CD4-positive, alpha-beta T cell treated with Interleukin-1 beta for 1 hour (primary cell): ENCODE measurements at places on chromosomes 16 and 17.

- DNase-seq: no peak
Observed at GRCh38 chr17:42579794-42580551, 2.4 kb upstream of the PSMC3IP start.

GRCh38 chr17:21160401-21160800 lies 33.6 kb downstream of the DHRS7B start:
- DNase-seq: no peak

- no peak for DNase-seq
Observed at GRCh38 chr17:39974433-39974832, 6.2 kb upstream of the PSMD3 start.

DNA sequence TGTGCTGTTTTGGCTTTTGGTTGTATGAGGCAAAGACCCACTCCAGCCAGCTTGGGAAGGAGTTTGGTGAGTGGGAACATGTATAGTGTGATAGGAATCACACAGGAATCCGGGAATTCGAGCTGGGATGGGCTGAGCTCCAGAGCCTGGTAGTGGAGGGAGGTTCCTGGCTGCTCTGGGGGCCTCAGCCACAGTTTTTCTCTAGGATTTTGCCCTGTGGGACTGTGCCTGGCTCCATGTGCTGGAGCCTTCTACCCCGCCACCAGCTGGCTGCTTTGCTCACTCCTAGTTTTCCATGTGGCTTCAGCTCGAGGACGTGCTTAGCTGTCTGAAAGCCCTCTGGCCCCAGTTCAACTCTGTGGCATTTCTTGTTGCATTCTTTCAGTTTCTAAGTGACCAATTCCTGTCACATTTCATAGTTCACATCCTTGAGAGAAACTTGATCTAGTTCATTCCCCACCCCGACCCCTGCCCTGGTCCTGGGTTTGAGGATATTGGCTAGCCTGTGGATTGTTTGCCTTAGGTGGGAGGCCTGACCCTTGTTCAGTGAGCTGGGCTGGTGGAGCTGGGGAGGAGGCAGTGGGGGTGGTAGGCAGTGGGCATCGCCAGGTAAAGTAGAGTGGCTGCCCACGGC lies 5.0 kb downstream of the SEC14L1 start:
- peak; percentile 13 for DNase-seq

DNA sequence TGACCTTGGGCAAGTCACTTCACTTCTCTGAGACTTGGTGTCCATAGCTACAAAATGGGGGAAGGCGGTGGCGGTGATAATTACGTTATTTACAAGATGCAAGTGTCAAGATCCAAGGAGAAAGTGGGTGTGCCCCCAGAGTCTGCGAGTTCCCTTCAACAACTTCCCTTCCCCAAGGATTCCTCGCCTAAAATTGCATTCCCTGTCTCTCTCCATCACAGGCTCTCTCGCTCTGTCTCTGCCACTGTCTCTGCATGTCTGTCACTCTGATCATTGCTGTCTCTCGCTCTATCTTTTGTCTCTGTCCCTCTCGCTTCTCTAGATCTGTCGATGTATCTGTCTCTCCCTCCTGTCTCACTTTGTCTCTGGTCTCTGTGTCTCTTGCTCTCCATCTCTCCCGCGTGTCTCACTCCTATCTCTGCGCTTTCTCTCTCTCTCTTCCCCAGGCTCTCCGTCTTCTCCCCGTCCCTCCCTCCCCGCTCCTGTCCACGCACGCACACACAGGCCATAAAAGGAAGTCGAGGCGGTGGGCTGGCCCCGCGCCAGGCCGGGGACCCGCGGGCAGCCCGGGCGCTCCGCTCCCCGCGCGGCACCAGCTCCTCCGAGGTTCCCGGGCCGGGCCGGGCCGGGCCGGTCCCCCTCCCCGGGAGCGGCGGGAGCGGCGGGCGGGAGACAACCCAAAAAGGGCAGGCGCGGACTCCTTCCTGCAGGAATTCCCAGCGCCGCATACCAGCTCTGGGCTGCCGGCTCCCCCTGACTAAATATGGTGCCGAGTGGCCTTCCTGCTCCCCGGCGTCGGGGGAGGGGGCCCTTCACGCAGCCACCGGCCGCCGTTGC lies 1.1 kb upstream of the MYH11 start:
- no peak for DNase-seq

DNA sequence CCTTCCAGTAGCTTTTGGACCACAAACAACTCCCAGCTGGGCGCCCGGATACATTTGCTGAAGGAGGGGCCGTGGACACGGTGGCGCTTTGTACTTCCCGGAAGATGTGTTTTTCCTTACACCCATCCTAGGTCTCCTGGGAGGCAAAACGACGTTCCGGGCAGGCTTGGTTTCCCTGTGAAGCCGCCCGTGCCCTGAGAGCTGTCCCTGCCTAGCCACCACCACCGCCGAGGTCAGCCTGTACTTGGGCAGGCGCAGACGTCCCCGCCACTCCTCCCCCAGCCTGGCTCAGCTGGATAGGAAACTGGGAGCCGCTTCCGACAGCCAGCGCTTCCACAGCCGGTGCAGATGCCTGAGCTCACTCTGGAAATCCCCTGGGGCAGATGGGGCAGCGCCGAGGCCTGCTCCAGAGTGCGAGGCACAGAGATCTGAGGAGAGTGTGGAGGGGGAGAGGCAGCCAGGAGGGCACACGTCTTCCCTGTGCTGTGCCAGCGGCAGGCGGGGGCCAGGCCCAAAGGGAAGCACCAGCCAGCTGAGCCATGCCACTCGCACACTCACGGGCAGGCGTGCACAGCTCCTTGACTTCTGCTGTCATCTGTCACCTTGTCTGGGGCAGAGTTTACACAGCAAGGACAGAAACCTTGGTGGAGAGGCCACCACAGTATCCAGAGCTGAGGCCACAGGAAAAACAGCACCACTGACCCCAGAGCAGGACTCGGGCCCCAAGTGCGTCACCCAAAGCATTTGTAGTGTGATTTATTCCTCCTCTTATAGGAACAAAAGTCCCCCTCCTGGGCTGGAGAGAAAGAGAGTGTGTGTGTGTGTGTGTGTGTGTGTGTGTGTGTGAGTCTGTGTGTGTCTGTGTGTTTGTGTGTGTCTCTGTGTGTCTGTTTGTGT lies 3.0 kb downstream of the RHBDF2 start:
- no peak for DNase-seq

- no peak for DNase-seq
Observed at GRCh38 chr16:49478107-49478506, 104.5 kb downstream of the C16orf78 start.

DNA sequence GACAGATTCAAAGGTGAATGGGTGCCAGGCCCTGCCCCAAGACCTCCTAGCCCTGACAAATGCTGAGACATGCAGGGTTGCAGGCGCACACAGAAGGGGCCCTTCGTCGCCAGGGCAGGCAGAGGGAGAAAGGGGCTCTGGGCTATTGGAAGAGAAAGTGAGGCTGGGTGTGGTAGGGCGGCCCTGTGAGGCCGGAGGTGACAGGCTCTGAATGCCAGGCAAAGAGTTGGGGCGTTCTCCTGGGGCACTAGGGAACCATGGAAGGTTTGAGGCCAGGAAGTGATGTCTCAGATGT lies 26.4 kb upstream of the NXPH3 start:
- DNase-seq: no peak

GRCh38 chr16:30417529-30418349 lies 10.3 kb downstream of the ZNF771 start:
- peak; percentile 91 for DNase-seq

DNA sequence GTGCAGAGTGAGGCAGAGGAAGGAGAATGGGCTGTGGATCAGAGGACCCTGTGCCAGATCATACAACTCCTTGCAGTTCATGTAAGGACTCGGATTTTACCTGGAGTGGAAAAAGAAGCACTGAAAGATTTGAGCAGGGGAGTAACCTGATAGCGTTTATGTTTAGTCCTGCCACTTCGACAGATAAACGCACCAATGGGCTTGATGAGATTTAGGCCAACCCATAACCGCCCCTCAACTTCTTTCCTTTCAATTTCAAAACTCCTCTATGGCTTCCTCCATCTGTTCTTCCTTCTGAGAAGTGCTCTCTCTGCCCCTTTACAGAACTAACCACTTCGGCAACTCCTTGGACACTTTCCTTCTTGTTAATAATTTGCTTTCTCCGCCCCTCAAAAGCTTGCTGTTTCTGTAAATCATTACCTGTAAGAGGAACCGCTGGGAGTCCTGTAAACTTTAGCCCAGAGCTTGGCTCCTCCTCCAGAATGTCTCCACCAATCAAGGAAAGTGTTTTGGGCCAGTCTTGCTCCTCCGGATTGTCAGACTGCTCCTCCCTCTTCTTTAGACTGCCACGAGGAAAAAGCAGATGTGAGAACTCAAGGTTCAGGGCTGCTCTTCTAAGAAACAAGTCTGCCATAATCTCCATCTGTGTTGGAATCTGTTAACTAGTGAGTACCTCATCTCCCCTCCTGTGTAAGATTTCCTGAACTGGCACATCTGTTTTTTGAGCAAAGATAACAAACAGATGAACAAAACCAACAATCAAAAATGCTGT lies at the start of gene ACSM3:
TSS of gene ACSM3 (plus strand) at position 554 of the 772 bp plus-strand sequence. CDS start 6,021 bp downstream, outside the sequence.
- peak; percentile 86 for DNase-seq

DNA sequence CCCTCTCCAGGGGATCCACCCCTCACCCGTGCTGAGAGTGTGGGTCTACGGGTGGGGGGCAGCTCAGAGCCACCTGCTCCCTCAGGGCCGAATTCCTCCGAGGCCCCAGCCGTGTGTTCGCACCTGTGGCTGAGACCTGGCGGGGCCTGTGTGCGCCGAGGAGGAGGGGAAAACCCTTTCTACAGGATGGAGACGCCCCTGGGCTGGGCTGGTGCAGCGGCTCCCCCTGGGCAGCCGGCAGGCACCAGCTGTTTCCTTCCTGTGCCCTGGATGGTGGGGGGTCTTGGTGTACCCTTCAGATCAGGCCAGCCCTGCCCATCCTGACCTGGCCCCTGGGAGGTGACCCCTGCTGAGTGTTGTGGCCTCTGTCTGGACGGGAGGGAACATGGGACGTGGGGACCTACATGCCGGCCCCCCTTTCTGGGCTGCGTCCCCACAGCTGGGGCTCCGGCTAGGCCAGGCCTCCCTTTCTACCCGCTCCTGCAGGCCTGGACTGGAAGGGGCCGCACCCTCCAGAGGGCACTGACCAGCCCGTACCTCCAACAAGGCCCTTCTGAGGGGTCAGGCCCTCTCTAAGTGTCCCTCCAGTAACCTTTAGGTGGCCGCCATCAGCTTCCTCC lies 28.3 kb upstream of the PABPN1L start:
- DNase-seq: no peak

- DNase-seq: no peak
Observed at GRCh38 chr17:47119746-47120520, 69.2 kb downstream of the CDC27 start.

GRCh38 chr17:2792366-2793169 lies 3.7 kb upstream of the RAP1GAP2 start:
- DNase-seq: peak; percentile 73

DNA sequence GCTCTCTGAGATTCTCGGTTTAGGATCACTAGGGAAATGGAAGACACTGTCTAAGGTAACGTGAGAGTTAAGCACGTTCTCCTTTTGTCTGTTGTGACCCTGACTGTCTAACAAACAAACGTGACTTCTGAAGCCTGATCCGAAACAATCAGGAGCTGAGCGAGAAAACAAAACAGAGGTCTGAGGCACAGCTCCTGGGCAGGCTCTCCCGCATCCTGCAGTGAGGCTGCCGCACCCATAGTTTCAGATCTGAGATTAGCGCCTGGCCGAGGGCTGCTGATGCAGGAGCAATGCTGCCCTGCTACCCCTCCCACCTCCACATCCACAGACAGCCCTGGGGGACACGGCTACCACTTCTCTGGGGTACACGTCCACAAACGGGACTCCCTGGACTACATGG lies 46.7 kb downstream of the RNF157 start:
- DNase-seq: no peak

GRCh38 chr17:50934672-50935220 lies 68.6 kb upstream of the TOB1 start:
- DNase-seq: no peak

- DNase-seq: peak; percentile 88
Observed at GRCh38 chr17:39238311-39238972, 12.7 kb upstream of the STAC2 start.

DNA sequence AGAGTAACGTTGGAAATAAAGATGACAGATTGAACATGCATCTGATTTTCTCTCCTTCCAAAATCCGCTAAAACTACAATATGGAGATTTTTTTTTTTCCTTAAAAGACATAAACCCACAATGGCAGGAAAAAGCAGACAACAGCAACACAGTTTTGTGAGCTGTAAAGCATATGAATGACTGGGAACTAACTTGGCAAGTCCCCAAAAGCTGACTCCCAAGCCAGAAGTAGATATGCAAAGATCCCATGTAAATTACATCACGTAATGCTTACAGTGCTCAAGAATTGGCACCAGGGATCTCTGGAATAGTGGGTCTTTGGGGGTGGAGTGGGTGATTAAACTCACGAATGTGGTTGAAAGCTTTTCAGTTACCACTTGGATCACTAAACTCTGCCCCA lies 106.6 kb downstream of the ELAC2 start:
- no peak for DNase-seq

- peak; percentile 31 for DNase-seq
Observed at GRCh38 chr17:16439303-16439791, 24.0 kb downstream of the TRPV2 start.

DNA sequence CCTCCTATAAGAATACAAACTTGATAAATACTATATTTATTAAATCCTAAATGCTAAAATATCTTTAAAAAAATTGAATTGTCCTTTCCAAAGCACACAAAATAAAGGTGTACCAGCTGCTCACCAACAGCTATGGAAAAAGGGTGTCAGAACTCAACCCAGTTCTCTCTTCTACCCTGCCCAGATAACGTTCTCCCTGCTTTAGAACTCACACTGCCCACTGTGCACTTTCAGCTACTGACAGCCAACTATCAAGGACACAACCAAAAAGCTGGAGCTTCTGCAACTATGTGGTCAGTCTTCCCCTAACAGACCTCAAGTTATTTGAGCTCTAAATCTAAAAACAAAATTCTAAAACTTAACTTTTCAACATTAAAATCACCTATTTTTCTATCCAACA lies 13.7 kb downstream of the AP1G1 start:
- DNase-seq: no peak

- no peak for DNase-seq
Observed at GRCh38 chr17:82734987-82735866, at the start of gene FN3K. FN3K (plus strand) TSS chr17:82735615; CDS start chr17:82735637, 22 bp downstream.

- DNase-seq: peak; percentile 73
Observed at GRCh38 chr16:90008708-90009145, 10.5 kb downstream of the DBNDD1 start.

DNA sequence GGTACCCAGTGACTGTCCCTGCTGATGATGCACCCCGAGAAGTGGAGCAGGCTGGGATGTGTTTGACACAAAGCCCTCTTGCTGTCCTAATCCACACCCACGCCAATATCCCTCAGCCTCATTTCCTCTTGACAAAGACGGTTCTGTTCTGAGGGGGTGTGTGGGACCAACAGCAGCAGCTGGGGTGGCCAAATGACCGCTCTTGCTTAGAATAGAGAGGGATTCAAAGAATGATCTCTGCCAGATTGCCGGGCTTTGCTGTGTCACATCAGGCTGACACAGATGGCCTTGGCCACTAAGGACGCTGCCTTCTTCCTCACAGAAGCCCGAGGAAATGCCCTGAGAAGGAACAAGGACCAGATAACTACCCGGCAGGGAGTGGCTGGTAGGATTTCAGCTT lies 250.7 kb downstream of the NTN1 start:
- no peak for DNase-seq

GRCh38 chr16:69942099-69942491 lies 9.0 kb upstream of the CLEC18A start:
- no peak for DNase-seq

- DNase-seq: no peak
Observed at GRCh38 chr17:29949696-29950095, 8.3 kb downstream of the EFCAB5 start.
